Stimulated activated CD4-positive, alpha-beta T cell treated with anti-CD3 and anti-CD28 coated beads, Interleukin-1b, Interleukin-23, amount 100 ng/mL, for 4 hours (primary cell): ENCODE measurements at places on chromosomes 5 and 9.

- no peak for DNase-seq
Measured at GRCh38 chr5:163809473-163809872, 304.1 kb downstream of the MAT2B start.

DNA sequence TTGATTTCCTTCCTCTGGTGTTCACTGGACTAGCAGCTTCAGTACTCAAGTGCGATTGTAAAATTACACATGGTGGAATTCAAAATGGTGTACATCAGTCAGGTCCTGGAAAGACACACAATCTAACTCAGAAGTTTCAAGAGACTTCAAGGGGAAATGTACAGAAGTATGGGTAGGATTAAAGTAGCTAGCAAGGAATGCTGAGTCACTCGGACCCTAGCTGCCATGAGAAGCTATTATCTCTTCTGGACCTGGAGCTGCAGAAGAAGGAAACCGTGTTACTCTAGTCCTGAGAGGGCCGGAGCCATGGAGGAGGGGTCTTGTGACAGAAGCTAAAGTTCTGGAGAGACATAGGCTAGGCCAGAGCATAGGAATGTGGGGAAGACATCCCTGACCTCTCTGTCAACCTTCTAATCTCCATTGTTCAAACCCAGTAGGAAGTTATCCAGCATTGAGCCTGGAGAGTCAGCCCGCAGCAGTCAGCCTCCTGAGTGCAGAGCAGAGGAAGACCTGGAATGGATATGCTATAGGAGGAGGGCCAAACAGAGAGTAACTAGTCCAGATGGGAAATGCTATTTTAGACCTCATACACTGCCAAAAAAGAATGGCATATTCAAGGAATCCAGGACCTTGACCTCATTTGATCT, 84.3 kb downstream of the GHR start:
- DNase-seq = no peak

- no peak for DNase-seq
Measured at GRCh38 chr9:110650261-110650660, 18.3 kb upstream of the MUSK start.

DNA sequence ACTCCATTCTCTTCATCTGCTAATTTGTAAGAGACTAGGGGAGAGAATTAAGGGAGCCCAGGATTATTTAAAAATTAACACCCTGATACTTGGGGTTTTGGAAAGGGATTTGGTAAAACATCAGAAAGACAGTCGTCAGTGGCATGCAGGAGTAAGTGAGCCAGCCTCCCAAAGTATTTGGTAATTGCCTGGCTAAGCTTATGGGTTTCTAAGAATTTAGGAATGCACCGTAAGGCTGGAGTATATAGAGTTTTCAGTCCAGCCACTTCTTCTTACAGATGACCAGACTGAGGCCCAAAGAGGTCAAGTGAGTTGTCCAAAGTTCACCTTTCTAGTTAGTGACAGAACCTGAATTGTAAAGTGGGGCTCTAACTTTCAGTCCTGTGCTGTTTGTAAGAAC, 25.8 kb upstream of the NFIB start:
- no peak for DNase-seq

DNA sequence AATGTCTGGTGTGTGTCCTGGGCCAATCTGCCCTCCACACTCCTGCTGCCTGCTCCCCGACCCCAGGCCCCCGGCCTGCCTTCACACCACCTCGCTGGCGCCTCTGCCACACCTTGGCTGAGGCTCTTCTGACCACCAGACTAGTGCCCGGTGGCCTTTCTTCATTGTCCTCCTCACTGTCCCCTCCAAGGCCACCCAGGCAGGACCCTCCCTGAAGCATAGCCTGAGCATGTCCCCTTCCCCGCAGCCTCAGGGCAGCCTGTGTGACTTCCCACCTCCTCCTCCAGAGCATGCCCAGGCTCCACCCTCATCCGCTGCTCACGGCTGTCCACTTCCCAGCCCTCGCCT, 154.6 kb downstream of the OLFM1 start:
- DNase-seq = no peak

- DNase-seq = no peak
Measured at GRCh38 chr5:135578685-135579341, at the start of gene CXCL14. Gene CXCL14 (minus strand): TSS chr5:135578991. CDS start chr5:135578778, 213 bp downstream.

DNA sequence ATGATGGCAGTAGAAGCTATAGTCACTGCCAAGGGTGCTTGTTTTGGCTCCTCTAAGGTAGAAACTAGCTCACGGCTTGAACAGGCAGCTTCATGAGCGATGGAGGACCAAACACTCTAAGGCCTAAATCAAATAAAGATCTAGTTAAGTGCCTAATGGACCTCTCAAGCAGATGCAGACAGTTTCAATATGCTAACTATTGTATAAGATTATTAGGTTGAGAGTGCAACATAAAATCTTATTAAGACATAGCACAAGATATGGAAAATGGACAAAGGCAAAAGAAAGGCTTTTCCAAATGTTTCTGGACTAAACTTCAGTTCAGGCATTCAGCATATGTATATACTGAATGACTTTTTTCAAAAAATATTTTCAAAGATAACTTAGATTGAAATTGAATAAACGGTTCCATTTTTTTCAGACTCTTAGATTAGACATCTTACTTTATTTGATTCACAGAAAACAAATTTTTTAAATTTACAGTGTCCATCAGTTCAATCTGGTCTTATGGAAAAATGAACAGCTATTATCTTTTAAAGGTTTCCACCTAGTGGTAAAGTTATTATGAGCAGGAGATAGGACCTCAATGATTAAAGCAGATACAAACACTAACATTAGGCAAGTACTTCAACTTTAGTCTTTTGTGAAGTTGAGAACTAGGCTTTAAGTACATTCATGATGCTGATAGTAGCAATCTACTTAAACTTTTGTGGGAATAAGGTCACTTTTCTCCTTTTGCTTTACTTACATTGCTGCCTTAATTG, 1167.7 kb downstream of the MAT2B start:
- DNase-seq = no peak

GRCh38 chr5:179759581-179760551, 27.2 kb downstream of the MAML1 start:
- peak; percentile 13 for DNase-seq

GRCh38 chr9:32782476-32783167, 718 bp upstream of the TMEM215 start:
- no peak for DNase-seq

GRCh38 chr9:109903515-109904138, 123.6 kb downstream of the PALM2AKAP2 start:
- DNase-seq = peak; percentile 43

DNA sequence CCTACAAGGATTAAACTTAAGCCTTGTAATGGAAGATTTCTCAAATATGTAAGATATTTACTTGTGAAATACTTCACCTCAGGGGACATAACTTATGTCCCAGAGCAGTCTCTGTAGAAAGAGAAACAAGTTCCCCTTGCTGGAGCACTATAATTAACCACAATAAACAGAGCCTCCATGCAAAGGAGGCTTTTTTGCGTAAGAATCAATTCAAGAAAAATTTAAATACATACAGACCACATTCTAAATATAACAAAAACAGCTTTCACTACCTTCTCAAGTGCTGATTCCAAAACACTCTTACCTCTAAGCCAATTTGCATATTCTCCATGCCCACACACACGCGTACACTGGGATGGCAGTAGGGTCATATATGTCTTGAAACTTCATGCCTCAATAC, 30.7 kb upstream of the CCNB1 start:
- DNase-seq = no peak

- no peak for DNase-seq
Measured at GRCh38 chr5:119449882-119450281, 2.4 kb upstream of the HSD17B4 start.

DNA sequence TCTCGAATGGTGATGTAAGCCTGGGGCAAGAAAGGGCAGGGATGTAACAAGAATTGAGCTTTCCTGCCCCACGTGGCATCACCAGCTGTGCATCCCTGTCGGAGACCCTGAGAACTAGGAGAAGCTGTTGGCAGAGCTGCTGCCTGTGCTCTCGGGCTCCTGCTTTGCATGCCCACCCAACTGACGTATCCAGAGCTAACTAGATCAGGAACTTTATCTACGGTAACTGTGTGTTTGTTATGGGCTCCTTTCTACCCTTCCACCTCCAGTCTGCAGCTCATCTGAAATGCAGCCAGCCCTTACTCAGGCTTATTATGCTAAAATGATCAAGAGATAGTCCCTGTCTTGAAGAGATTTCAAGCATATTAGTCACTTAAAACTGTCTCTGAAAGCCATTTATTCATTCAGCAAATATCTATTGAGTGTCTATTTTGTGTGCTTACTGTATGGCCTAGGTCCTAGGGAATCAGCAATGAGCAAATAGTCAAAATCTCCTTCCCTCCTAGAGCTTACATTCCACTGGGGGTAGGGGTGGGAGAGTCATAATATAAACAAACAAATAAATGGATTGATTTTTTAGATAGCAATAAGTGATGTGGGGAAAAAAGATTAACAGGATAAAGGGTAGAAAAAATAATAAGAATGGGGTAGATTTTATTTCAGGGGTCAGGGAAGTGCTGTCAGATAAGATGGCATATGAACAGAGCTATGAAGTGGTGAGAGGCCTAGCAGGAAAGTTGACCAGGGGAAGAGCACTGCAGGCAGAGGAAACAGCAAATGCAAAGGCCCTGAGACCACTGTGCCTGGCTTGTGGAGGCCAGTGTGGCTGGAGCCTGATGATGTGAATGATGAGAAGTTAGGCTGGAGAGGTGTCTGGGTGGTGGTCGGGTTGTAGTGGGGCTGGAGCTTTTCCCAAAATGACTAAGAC, 118.2 kb downstream of the GALNT10 start:
- DNase-seq = no peak

GRCh38 chr5:167228134-167228533, 1063.3 kb upstream of the WWC1 start:
- DNase-seq = no peak

DNA sequence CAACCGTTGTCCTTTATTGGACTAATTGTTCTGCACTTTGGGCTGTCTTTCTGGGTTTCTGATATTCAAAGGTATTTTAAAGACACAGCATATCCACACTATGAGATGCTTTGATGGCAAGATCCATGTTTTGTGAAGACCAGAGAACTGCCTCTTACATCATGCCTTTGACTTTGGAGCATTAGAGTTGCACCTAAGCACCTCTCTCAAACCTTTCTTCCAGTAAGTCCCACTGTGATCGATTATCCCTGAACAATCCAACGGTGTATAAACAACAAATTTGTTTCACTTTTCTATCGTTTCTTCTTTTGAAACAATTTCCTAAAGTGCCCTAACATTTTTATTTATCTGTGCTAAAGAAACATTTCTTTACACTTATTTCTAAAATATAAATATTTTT, 144.4 kb downstream of the KCTD16 start:
- no peak for DNase-seq

DNA sequence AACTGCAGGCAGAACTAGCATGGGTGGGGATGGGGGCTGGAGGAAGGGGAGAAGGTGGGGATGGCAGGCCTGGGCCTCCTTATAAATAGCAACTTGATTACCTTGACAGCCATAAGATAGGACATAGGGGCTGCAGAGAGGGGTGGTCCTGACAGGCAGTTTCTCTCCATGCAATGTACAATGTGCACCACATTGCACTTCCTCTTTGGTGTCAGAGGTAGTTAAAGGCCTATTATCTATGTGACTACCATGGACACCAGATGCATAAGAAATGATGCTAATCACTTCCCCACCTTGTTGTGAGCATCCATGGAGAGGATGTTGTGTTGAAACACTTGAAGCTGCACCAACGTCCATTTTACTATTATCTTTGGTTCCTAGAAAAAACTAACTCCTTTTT, 20.2 kb upstream of the SUB1 start:
- no peak for DNase-seq

- no peak for DNase-seq
Measured at GRCh38 chr5:150158170-150158949, 2.7 kb upstream of the PDGFRB start.

DNA sequence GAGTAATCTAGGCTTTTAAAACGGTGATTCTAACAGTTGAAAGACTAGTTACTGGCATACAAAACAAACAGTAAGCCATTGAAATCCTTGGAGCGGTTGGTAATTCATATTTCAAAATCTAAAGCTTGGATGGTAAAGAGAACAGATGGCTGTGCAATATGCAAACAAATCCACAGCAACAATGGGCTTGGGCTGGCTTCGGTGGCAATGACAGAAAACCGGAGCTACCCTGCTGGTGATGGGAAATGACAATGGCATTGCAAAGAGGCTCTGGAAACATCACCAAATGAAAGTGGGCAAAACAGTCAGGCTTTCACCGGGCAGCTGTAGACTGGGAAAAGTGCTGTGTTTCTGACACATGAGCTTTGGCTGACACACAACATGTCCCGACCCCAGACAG, 42.2 kb downstream of the MED27 start:
- DNase-seq = no peak

DNA sequence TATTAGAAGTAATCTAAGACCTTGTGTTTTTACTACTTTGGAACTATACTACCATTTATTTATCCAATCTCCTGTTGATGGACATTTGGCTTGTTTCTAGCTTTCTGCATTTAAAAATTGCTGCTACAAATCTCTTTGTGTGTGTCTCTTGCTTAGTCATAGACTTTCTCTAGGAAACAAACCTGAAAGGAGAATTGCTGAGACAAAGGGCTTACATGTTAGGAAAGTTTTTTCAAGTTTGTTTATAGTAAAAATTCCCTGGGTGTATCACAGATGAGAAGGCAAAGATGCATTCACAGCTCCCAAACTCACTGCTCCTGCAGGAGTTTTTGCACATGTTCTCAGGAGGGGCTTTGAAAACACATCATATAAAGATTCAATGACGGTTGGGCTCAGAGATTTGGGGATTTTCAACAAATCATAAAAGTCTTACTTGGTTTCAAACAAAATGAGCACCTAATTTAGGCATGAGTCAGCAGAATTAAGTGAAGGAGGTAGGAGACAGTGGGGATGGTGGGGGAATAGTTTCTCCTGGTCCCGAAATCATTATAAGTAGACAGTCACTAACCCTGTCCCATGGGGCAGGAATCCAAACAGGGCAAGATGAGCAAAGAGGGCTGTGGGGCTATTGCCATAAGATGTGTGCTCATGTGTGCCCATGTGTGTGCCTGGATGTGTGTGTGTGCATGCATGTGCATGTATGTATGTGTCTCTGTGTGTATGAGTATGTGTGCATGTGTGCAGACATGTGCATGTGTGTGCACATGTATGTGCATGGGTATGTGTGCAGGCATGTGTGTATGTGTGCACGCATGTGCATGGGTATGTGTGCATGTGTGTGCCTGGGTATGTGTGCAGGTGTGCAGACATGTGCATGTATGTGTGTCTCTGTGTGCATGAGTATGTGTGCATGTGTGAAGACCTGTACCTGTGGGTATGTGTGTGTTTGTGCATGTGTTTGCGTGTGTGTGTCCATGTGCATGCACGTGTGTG, 43.4 kb upstream of the S1PR3 start:
- no peak for DNase-seq

DNA sequence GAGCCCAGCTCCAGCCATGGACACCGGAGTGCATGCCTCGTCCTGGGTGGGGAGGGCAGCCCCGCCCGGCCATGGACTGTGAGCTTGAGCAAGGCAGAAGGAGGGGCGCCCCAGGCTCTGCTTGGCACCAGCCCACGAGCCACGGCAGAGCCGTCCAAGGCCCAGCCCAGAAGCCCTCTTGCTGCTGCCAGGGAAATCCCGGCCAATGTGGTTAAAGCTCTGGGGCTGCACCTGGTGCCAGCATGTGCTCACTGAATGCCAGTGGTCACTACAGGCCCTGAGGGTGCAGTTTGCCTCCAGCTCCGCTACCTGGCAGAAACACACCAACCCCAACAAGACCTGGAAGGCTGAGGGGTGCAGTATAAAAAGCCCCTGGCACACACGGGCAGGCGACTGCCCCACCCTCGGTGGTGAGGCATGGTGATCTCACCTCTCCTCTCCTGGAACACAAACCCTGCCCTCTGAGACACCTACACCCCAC, 11.8 kb downstream of the BRD3 start:
- DNase-seq = no peak
